ENCODE measurements at places on chromosomes 7 and 10.
A peak's percentile ranks its signal among the peaks of the same experiment; 100 is the strongest.

GRCh38 chr10:3784510-3785250 lies at the start of gene KLF6:
Gene KLF6, minus strand, starts transcription at chr10:3785209. Its CDS starts 195 bp downstream, at chr10:3785014.
- H3K27me3 ChIP-seq: no peaks in the 10 kb centered on the region
- no peak for DNase-seq
- H3K4me3 ChIP-seq: peak within 1 kb of the TSS; percentile 94
- peaks cover 26% of the 10 kb centered on the region for H3K4me1 ChIP-seq
- peak within 1 kb of the TSS; percentile 99 for H3K27ac ChIP-seq
- peaks cover 33% of the 10 kb centered on the region for H3K36me3 ChIP-seq

GRCh38 chr10:80139265-80139664 lies 6.7 kb downstream of the PLAC9 start:
- peaks cover 9% of the 10 kb centered on the region for H3K4me1 ChIP-seq
- no peaks in the 10 kb centered on the region for H3K36me3 ChIP-seq
- H3K4me3 ChIP-seq: no peak overlapping the region

DNA sequence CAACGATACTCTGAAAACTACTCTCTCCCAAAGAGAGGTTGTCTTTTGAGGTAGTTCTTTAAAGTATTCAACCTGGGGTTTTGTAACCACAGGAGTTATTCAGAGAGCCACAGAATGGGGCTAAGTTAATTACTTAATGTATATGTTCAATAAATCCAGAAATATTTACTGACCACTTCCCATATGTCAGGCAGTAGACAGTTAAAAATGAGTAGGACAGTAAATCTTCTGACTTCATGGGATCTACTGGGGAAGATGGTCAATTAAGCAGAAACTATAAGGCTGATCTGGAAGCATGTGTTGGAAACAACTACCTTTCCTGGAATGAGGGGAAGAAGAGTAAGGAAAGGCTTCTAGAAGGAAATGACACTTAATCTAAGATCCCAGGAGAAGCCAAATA lies 167.7 kb downstream of the MAGI2 start:
- H3K36me3 ChIP-seq: no peaks in the 10 kb centered on the region
- H3K27ac ChIP-seq: no peak overlapping the region
- no peaks in the 10 kb centered on the region for H3K27me3 ChIP-seq
- no peak for DNase-seq
- H3K4me1 ChIP-seq: no peaks in the 10 kb centered on the region
- no peak overlapping the region for H3K4me3 ChIP-seq

- no peak overlapping the region for H3K27ac ChIP-seq
- H3K4me3 ChIP-seq: peak overlapping the region; percentile 40
- DNase-seq: no peak
- H3K36me3 ChIP-seq: no peaks in the 10 kb centered on the region
- H3K4me1 ChIP-seq: peaks cover 37% of the 10 kb centered on the region
These were observed 1.8 kb downstream of the HOXA10 start for GRCh38 chr7:27172315-27172774.

GRCh38 chr10:35449944-35450343 lies 113.6 kb downstream of the CCNY start:
- no peak overlapping the region for H3K4me3 ChIP-seq
- no peak overlapping the region for H3K27ac ChIP-seq
- no peaks in the 10 kb centered on the region for H3K27me3 ChIP-seq
- no peak for DNase-seq
- H3K4me1 ChIP-seq: peaks cover 49% of the 10 kb centered on the region
- no peaks in the 10 kb centered on the region for H3K36me3 ChIP-seq

- H3K4me1 ChIP-seq: no peaks in the 10 kb centered on the region
- no peak for DNase-seq
- no peaks in the 10 kb centered on the region for H3K27me3 ChIP-seq
- H3K4me3 ChIP-seq: no peak overlapping the region
- H3K27ac ChIP-seq: no peak overlapping the region
These were observed 508.9 kb downstream of the SORCS1 start for GRCh38 chr10:106655636-106656035.

GRCh38 chr7:117564080-117564479 lies 84.3 kb downstream of the CFTR start:
- H3K36me3 ChIP-seq: no peaks in the 10 kb centered on the region
- H3K27me3 ChIP-seq: no peaks in the 10 kb centered on the region
- H3K4me1 ChIP-seq: no peaks in the 10 kb centered on the region

DNA sequence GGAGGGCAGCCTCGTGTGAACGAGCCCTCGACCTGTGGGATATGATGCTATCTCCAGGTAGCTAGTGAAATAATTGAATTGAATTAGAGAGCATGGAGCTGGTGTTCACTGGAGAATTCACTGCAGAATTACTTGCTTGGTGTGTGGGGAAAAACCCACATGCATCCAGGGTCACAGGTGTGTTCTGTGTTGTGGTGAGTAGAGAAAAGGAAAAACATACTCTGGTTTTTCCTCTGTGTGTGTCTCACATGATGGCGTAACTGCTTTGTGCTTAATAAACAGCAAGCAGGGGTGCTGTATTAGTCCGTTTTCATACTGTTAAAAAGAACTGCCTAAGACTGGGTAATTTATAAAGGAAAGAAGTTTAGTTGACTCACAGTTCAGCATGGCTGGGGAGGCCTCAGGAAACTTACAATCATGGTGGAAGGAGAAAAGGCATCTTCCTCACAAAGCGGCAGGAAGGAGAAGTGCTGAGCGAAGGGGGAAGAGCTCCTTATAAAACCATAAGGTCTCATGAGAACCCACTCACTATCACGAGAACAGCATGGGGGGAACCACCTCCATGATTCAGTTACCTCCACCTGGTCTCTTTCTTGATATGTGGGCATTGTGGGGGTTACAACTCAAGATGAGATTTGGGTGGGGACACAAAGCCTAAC lies 62.6 kb downstream of the TACR2 start:
- H3K36me3 ChIP-seq: no peaks in the 10 kb centered on the region
- DNase-seq: no peak
- H3K4me1 ChIP-seq: peaks cover 24% of the 10 kb centered on the region
- H3K4me3 ChIP-seq: no peak overlapping the region

GRCh38 chr10:58753425-58753824 lies 240.8 kb downstream of the BICC1 start:
- no peaks in the 10 kb centered on the region for H3K27me3 ChIP-seq
- H3K4me1 ChIP-seq: no peaks in the 10 kb centered on the region
- H3K36me3 ChIP-seq: no peaks in the 10 kb centered on the region
- no peak overlapping the region for H3K27ac ChIP-seq
- H3K4me3 ChIP-seq: no peak overlapping the region

- H3K4me3 ChIP-seq: no peak overlapping the region
- H3K36me3 ChIP-seq: no peaks in the 10 kb centered on the region
- H3K4me1 ChIP-seq: no peaks in the 10 kb centered on the region
- no peak overlapping the region for H3K27ac ChIP-seq
These were observed 36.3 kb upstream of the DIP2C start for GRCh38 chr10:725786-726185.

GRCh38 chr7:11754123-11754522 lies 77.9 kb downstream of the THSD7A start:
- H3K4me1 ChIP-seq: no peaks in the 10 kb centered on the region
- H3K36me3 ChIP-seq: no peaks in the 10 kb centered on the region
- no peak overlapping the region for H3K27ac ChIP-seq

DNA sequence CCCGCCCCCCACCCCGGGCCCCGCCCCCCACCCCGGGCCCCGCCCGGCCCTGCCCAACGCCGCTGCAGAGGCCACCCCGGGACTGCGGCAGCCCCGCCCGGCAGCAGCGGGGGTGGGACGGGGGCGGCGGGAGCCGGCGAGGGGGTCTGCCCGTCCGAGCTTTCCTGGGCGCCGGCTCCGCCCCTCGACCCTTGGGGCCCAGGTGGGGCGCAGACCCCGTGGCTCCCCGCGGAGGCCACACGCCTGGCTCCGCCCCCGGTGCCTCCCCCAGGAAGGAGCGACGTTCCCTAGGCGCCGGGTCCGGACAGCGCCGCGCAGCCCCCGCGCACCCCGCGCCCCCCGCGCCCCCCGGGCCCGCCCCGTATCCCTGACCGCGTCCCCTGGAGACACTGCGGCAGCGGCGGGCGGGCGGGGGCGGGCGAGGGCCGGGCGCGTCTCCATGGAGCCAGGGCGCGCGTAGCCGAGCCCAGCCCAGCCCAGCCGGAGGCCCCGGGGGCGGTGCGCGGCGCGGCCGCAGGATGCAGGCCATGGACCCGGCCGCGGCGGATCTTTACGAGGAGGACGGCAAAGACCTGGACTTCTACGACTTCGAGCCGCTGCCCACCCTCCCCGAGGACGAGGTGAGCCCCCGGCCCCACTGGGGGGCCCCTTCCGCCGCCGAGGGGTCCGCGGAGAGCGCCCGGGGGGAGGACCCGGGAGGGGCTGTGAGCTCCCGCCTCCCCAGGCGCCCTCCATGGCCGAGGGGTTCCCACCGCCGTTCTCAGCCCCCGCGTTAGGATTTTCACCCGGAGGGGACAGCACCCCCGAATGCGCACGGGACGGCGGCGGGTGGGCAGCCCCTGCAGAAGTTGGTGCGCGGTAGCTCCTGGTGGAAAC lies at the start of gene KNDC1:
TSS of gene KNDC1 (plus strand) at position 270 of the 876 bp plus-strand sequence. CDS start at position 519, 249 bp downstream.
- no peak for DNase-seq
- peaks cover 11% of the 10 kb centered on the region for H3K27me3 ChIP-seq
- no peak within 1 kb of the TSS for H3K27ac ChIP-seq
- H3K36me3 ChIP-seq: no peaks in the 10 kb centered on the region
- peaks cover 12% of the 10 kb centered on the region for H3K4me1 ChIP-seq

DNA sequence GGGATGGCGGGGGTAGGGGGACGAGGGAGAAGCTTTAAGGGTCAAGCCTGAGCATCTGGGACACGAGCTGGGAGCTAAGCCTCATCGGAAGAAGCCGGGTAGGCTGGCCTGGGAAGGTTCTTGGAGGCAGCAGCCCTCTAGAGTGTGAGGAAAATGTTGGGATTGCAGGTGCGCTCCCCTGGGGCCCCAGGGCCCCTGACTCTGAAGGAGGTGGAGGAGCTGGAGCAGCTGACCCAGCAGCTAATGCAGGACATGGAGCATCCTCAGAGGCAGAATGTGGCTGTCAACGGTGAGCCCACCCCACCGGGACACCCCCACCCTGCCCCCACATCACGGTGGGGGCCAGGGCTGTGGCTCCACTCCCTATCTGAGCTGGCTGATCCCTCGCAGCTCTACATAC lies 6.9 kb downstream of the ZYX start:
- no peak overlapping the region for H3K4me3 ChIP-seq
- H3K4me1 ChIP-seq: peaks cover 33% of the 10 kb centered on the region
- peaks cover 59% of the 10 kb centered on the region for H3K36me3 ChIP-seq
- no peaks in the 10 kb centered on the region for H3K27me3 ChIP-seq
- peak overlapping the region; percentile 11 for H3K27ac ChIP-seq

- no peak for DNase-seq
- no peaks in the 10 kb centered on the region for H3K36me3 ChIP-seq
- no peak overlapping the region for H3K4me3 ChIP-seq
- no peaks in the 10 kb centered on the region for H3K27me3 ChIP-seq
These were observed 159.2 kb downstream of the PRKG1 start for GRCh38 chr10:51233337-51234100.

DNA sequence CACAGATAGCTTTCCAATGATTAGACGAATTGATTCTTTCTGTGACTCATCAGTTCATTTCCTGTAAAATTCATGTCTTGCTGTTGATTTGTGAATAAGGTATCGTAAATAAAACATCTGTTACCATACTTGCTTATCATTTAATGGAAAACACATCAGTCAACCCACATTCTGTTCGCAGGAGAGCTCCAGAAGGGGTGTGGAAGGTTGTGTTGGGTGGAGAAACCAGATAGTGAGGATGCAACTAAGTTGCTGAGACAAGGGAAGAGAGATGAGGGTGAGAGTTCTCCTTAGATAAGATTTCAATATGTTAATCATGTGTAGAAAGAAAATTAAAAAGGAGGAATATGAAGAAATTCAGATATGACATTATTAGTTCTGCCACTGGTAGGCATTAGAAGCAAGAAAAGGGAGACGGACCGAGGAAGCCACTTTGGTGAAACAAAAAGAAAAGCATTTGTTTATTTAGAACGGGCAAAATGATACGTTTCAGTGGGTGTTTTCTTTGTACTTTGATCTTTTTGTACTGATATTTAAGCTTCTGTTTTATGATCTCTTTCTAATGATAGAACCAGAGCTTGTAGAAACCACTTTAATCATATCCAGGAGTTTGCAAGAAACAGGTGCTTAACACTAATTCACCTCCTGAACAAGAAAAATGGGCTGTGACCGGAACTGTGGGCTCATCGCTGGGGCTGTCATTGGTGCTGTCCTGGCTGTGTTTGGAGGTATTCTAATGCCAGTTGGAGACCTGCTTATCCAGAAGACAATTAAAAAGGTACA lies 7.8 kb downstream of the CD36 start:
- H3K27me3 ChIP-seq: no peaks in the 10 kb centered on the region
- H3K27ac ChIP-seq: no peak overlapping the region
- H3K36me3 ChIP-seq: no peaks in the 10 kb centered on the region
- no peaks in the 10 kb centered on the region for H3K4me1 ChIP-seq

GRCh38 chr7:134451656-134452055 lies 7.2 kb downstream of the AKR1B1 start:
- H3K36me3 ChIP-seq: peaks cover 37% of the 10 kb centered on the region
- H3K27me3 ChIP-seq: no peaks in the 10 kb centered on the region
- DNase-seq: no peak
- peaks cover 6% of the 10 kb centered on the region for H3K4me1 ChIP-seq
- no peak overlapping the region for H3K27ac ChIP-seq

DNA sequence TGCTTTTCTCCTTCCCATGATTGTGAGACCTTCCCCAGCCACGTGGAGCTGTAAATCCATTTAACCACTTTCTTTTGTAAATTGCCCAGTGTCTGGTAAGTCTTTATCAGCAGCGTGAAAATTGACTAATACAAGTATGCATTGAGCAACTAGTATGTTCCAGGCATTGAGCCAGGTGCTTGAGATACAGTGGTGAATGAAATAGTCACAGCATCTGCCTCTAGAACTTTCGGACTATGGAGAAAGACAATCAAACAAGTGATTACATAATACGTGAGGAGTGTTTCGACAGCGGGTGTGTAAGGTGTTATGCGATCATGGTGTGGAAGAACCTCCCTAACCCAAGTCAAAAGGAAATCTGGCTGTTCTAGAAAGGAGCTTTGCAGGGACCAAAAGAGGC lies 21.6 kb upstream of the NUP205 start:
- no peak overlapping the region for H3K27ac ChIP-seq
- no peaks in the 10 kb centered on the region for H3K27me3 ChIP-seq
- no peak for DNase-seq
- H3K4me3 ChIP-seq: no peak overlapping the region
- H3K36me3 ChIP-seq: no peaks in the 10 kb centered on the region

GRCh38 chr7:77473229-77474005 lies 57.3 kb upstream of the GSAP start:
- no peaks in the 10 kb centered on the region for H3K4me1 ChIP-seq
- no peak for DNase-seq
- H3K27me3 ChIP-seq: no peaks in the 10 kb centered on the region
- H3K36me3 ChIP-seq: no peaks in the 10 kb centered on the region
- no peak overlapping the region for H3K27ac ChIP-seq
- no peak overlapping the region for H3K4me3 ChIP-seq
